A172 (cell line): ENCODE measurements at places on chromosomes 12 and 14.

GRCh38 chr12:29208936-29209701 lies 60.0 kb downstream of the FAR2 start:
- no peak for DNase-seq

DNA sequence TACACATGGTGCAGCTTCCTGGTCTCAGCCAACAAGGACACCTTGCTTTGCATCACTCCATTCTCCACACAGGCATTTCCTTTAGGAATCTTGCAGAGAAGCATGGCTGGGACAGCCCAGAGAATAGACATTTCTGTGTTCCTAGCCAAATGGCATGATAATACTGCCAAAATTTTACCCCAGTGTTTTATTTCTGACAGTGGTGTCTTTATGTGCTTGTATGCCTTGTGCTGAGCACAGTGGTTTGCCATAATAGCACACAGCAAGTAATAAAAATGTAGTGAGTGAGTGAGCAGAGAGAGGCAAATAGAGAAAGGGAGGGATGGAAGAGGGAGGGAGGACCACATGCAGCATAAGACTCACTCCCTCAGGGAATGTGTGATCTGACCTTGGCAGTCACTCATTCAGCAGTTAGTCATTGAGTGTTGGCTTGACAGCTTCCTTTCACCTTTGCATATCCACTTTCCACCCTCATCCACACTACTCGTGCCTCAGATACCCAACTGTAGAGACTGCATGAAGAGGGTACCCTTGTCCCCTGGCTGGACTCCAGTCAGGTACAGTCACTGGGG lies 212.8 kb upstream of the CCDC196 start:
- DNase-seq: no peak

DNA sequence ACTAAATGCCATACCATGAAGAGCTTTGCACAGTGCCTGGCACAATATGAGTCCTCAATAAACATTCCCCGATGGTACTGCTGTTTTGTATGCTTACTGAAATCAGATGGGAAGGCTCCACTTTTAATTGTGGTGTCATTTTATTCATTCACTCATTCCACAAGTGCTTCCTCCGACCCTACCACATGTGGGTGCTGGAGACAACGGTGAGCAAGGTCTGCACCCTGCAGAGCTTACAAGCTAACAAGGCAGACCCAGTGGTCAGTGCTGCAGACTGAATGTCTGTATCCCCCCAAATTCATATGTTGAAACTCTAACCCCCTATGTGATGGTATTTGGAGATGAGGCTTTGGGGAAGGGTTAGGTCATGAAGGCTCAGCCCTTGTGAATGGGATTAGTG lies 48.3 kb downstream of the RFX4 start:
- no peak for DNase-seq

DNA sequence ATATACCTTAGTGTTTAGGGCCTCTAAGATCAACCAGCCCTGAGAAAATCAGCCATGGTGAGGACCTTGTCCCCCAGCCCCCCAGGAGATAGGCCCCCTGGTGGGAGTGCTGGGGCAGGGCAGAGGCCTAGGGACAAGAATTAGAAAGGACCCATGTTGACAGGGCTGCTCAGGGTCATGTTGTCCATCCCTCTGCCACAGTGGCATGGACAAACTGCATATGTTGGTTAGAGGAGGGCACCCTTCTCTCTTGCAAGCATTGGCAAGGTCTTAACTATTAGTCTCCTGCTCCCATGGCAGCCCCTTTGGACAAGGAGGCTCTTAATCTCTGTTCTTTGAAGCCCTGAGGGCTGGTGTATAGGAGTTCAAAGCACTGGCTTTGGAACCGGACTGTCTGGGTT lies 755 bp upstream of the PTPN6 start:
- DNase-seq: no peak

GRCh38 chr14:65943150-65943549 lies 530.6 kb downstream of the FUT8 start:
- DNase-seq: no peak

DNA sequence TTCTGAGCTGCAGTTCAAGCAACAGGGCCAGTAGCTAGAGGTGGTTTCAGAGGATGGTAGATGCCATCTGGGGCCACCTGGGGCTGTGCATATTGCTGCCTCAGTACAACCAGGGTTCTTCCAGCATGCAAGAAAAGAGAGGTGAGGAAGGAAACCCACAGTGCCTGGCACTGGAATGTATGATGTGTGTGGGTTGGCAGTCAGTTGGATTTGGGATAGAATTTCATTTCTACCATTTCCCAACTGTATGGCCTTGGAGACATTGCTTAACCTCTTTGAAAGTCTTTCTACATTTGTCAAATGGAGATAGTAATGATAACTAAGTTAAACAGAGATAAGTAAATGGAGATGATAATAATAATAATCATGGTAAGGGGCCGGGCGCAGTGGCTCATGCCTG lies 10.2 kb upstream of the LRRC10 start:
- no peak for DNase-seq

DNA sequence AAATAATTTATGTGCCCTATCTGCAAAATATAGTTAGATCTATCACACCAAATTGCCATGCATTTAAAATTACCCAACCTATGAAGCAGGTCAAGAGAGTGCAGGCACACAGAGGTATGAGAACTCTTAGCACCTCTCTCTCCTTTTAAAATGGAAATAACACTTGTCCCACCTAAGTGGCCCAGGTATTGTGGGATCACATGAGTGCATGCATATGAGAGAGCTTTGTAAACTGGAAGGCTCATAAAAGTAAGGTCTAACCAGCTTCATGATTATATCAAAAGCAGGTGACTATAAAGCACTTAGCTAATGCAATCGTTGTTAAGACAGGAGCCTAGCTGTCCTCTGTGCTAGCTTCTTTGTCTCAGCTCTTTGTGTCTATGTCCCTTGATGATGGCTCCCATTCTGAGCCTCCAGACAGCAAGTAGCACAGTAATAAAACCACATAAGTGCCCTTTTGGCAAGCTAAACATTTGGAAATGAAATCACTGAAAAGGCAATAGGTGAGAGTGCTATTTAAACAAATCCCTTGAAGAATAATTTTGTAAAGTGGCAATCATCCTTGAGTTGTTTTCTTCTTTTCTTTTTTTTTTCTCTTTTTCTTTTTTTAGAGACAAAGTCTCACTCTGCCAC lies 219.0 kb downstream of the NTF3 start:
- no peak for DNase-seq

DNA sequence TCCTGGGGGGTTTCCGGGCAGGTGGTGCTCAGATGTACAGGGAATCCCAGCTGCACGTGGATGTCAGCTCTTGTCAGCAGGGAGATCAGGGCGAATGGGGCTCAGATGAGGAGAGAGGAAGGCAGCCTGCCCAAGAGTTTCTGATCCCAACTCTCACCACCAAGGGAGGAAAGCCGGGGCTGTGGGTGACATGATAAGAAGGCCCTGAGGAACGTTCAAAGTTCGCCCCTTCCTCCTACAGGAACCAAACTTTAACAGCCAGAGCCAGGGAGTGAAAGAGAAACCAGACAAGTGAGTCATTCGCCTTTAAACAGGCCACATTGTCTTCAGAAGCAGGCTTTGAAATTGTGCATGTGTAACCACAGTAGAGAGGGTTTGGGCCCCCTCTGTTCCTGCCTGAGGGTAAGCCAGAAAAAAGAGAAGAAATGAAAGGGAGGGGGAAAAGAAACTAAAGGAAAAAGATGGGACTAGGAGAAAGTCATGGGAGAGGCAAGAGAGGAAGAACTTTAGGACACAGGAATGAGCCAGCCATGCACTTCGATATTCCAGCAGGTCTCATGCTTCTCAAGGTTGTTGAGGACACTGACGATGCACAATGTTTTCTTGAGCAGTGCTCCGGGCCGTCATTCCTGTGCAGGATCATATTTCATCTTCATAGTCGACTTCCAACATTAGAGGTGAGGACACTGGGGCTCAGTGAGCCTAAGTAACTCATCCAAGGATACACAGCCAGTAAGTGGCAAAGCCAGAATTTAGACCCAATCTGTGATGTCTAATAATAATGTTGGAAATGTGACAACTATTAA lies 691.4 kb upstream of the TBX3 start:
- peak; percentile 54 for DNase-seq
